ENCODE measurements at places on chromosomes 7 and 10. TPM values are rescaled to one million over a fixed set of nuclear protein-coding genes. Genes with fewer than 3 reads are reported as not detected.

C7orf33 gene
- total RNA-seq, result not detected

NMT2 gene
- total RNA-seq, result 22.0 TPM

SEMA3D gene
- 72.6 TPM for total RNA-seq

FAM180A gene
- 2.8 TPM for total RNA-seq

CLDN4 gene
- 75.4 TPM for total RNA-seq

CNOT4 gene
- total RNA-seq, result 23.1 TPM

- no peak for DNase-seq
Measured at GRCh38 chr7:98467570-98468312, 66.9 kb upstream of the BAIAP2L1 start.

DNA sequence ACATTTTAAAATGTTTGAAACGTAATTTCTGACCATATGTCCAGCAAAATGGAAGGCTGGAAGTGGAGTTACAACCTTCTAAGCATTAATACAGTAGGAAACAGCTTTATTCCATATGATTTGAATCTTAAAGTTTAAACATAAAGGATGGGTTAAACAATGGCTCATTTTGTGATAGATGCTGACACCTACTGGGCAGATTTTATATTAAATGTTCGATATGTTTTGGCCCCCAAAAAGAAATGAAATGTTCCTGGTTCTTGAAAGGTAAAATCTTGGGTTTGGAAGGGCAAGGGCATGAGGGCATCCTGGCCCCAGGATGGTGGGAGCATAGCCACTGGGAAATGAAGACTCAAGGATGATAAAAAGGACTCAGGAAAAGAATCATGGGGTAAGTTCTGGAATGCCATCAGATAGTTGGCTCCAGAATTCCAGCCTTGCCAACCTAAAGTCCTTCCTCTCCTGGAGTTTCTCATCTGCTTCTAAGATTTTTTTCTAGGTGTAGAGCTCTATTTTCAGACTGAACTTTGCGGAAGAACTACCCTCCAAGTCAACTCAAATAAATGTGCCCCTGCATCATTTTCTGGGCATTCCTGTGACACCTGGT is 34.6 kb upstream of the SLC35G1 start:
- peak; percentile 23 for DNase-seq

GRCh38 chr10:43965918-43966570 is 317.4 kb upstream of the ZNF32 start:
- no peak for DNase-seq

DNA sequence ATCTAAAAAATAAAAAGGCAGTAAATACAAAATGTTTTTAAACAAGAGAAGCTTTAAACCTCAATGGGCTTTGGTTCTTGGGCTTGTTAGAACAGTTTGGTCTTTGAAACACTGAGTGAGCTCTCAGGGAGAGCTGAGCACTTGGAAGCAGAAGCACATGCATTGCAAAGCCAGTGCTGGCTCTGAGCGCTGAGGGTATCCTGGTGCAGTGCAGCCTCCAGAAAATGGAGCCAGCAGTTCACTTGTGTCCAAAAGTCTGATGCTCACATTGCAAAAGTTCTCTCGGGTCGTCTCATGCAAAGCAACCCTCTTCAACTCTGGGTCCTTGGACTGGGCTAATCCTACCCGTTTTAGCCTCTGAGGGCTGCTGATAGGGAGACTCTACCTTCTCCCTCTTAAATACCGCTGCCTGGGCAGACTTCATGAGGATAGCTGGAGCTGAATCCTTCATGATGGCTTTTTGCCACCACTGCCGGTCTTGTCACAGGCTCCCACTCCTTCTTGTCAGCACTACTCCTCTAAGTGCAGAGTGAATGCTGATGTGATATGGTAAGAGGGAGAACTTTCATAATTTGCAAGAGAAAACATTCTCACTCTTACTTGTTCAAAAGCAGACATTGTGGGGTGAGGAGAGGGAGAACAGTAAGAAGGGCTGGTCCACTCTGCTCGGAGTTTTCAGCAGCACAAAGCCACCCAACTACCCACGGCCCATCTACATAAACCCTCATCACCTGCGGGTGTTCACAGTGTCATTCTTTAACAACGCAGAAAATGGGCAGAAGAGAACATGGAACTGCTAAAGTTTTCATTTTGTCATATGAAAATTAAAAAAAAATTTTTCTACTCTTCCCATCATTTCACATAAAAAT is 42.2 kb upstream of the BMPER start:
- DNase-seq, result no peak

DNA sequence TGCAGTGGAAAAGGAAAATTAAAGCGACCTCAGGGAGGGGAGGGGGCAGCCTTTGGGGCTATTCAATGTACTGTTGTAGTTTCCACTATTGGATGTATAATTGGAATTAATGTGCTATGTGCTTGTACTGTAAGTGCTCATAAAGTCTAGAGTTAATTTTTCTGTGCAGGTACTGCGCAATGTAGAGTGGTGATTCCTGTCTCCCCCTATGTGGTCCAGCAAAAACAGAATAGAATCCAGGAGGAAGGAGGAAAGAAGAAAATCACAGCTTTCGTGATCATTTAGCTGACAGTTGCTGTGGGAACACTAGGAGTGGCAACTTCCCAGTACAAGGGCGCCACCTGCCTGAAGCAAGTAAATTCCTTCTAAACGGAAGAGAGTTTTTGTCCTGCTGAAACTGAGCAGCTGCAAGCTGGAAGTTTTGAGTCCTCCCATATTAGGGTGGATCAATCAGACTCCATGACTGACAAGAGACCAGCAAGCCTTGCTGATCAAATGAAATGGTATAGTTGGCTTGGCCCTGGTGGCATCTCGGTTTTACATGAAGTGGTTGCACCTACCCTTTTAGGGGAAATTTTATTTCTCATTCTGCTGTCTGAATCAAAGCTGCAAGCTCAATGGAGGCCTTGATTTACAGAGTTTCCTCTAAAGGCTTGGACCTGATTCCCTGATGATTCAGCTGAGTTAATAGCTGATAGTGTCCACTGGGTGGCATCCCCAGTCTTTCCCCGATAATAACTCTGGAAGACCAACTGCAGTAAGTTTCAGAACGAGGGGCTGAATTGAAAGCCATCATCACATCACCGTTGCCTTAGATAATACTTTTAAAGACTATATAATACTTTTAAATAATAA is 299.8 kb downstream of the HGF start:
- peak; percentile 55 for DNase-seq

- DNase-seq, result no peak
Measured at GRCh38 chr7:18653381-18654155, 158.0 kb downstream of the HDAC9 start.

DNA sequence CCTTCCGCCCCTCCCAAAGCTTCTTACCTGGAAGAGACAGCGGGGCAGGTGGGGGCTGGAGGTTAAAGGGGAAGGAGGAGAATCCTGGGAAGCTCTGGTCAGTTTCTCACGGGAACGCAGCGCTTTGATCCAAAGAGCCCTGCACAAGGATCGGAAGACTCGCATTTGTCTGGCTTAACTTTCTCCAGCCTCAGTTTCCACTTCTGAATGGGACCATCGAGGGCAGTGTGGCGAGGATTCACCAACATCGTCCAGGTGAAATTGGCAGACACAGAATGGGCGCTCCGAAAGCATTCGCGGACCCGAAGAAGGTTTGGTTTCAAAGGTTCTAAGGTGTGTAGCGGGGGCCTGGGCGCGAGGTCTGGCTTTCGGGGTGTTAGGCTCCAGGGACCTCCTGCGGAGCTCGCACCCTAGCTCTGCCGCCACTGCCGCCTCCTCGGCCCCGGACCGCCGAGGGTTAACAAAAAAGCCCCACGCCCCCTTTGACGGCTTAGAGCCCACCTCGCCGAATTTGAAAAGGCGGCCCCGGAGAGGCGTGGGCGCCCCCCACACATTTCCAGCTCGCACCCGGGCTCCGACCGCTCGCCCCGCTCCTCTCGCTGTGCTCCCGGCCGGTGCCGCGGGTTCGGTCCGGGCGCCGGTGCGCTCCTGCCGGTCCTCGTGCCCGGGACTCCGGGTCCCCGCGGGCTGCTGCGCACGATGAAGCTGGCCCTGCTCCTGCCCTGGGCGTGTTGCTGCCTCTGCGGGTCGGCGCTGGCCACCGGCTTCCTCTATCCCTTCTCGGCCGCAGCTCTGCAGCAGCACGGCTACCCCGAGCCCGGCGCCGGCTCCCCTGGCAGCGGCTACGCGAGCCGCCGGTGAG is at the start of gene COL26A1:
Gene COL26A1 (plus strand): TSS at position 542 of the 862 bp plus-strand sequence. CDS start 158 bp downstream, at position 700.
- DNase-seq, result no peak

GRCh38 chr7:107133396-107133795 is 35.4 kb upstream of the HBP1 start:
- DNase-seq, result no peak

GRCh38 chr10:79139124-79139835 is 70.5 kb downstream of the ZMIZ1 start:
- DNase-seq, result no peak
